ENCODE measurements at places on chromosomes 5 and 9.

GRCh38 chr5:73488806-73489205 lies 9.4 kb upstream of the BTF3 start:
- no peak for DNase-seq

DNA sequence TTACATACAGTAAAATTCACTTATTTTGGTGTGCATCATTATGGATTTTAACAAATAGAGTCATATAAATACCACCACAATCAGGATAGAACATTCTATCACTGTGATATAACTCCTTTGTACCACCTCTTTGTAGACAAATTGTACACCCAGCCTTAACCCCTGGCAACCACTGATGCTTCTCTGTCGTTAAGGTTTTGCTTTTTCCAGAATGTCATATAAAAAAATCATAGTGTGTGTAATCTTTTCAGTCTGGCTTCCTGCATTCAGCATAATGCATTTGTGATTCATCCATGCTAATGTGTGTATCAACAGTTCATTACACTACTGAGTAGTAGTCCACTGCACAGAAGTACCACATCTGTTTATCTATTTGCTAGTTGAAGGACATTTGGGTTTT lies 81.2 kb downstream of the ARSB start:
- DNase-seq = no peak

DNA sequence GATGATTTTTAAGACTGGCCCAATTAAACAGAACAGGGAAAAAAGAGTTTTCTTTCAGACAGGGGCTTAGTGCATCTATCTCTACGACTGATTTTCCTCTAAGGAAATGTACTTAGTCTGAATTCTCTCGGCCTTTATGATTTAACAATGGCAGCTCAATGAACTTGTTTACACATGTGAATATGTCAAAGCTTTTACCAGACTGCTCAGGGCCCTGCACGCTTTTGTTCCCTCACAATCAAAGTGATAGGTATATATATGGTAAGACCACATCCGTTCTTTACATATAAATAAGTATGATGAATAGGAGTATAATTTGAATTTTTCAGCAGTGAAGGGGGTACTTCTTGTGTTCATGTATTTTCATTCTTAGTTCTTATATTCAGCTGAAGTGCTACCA lies 27.6 kb downstream of the LEAP2 start:
- DNase-seq = no peak

- DNase-seq = no peak
Observed at GRCh38 chr5:56337715-56338319, 104.7 kb upstream of the ANKRD55 start.

GRCh38 chr5:14216902-14217301 lies 73.8 kb downstream of the TRIO start:
- DNase-seq = no peak

DNA sequence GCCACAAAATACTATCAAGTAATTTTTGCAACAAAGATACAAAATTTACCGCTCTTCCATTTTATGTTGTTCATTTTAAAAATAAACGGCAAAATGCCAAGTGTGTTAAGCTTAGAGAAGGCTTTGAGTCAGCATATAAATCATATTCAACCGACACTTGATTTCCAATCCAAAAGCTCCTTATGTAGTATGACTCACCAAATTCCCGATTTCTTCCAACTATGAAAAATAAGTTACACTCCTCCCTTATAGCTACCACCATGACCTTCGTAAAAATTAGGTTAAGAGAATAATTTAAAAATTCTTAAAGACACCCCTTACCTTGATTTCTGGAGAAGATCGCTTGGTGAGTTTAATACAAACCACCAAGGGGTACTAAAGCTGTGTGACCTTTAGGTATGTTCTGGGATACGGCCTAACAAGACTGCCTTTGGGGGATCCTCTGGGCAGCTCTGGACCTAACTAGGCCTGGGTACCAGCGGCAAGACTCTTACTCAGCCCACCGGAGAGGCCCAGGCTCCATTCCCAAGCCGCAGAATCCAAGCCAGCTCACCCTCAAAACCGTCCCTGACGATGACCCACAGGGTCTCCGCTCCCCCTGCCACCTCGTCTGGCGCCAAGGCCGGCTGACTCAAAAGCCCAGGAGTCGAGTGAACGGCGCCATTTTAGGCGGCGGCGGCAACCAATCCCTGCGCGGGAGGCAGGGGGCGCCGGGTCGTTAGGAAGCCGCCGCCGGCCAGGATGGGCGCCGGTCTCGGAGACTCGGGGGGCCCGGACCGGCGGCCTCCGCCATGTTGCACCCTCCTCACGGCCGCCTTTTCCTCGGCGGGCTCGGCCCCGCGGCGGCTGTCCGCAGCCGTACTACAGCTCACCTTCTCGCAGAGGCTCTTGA lies 739 bp downstream of the PPP2CA start:
- DNase-seq = peak; percentile 17

GRCh38 chr5:130964231-130965202 lies 200.5 kb downstream of the HINT1 start:
- DNase-seq = no peak

- no peak for DNase-seq
Observed at GRCh38 chr9:36486329-36486932, 86.3 kb upstream of the MELK start.

DNA sequence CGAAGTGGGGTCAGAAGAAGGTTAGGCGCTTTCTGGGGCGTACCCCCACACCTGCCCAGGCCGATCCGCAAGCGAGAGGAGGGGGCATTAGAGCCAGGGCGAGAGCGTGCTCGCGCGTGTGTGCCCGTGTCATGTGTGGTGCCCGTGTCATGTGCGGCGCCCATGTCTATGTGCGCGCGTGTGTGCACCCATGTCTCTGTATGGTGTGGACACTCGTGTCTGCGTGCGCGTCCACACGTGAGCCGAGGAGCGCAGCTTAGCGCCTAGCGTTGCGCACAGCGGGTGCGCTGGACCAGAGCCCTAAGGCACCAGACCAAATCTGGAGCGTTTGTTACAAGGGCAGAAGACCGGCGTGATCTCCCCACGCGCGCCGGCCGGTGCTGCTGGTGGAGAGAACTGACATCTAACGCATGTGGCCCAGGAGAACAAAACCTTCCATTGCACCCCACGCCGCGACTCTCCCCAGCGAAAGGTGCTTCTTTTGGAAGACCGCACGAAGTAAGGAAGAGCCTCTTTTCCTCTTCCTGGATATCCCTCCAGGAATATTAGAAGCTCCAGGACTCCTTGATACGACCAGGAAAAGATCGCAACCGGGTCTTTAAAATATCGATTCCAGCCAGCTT lies 644 bp downstream of the NIM1K start:
- DNase-seq = no peak

DNA sequence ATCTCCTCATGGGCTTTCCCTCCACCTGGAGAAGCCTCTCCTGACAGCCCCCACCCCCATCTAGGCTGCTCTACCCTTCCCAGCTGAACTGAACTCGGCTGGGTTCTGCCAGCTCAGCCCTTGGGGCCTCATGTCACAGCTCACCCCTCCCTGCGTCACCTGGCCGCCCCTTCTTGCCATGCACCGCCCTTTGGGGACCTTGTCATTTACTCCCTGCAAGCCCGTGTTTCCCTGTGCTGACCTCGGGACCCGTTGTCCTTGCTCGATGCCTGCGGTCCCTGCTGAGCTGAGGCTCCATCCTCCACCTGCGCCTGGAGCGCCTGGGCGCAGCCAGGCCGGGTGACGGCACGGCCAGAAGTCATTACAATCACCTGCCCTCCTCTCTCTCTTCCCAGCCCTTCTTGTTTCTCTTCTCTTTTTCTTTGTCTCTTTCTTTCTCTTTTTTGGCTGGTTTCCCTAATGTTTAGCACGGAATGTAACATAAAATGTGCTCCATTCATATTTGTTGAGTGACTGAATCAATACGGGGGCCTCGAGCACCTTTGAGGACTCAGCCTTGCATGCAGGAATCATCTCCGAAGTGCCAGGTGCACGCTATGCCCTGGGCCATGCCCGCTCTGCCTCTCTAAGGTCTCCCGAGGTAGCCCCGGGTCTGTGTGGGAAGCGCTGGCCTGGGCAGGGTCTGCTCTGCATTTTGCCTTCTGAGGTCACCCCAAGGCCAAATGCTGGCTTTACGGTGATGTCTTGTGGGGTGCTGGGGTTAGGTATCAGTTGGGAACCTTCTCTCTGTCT lies 48.1 kb upstream of the COL5A1 start:
- DNase-seq = no peak

DNA sequence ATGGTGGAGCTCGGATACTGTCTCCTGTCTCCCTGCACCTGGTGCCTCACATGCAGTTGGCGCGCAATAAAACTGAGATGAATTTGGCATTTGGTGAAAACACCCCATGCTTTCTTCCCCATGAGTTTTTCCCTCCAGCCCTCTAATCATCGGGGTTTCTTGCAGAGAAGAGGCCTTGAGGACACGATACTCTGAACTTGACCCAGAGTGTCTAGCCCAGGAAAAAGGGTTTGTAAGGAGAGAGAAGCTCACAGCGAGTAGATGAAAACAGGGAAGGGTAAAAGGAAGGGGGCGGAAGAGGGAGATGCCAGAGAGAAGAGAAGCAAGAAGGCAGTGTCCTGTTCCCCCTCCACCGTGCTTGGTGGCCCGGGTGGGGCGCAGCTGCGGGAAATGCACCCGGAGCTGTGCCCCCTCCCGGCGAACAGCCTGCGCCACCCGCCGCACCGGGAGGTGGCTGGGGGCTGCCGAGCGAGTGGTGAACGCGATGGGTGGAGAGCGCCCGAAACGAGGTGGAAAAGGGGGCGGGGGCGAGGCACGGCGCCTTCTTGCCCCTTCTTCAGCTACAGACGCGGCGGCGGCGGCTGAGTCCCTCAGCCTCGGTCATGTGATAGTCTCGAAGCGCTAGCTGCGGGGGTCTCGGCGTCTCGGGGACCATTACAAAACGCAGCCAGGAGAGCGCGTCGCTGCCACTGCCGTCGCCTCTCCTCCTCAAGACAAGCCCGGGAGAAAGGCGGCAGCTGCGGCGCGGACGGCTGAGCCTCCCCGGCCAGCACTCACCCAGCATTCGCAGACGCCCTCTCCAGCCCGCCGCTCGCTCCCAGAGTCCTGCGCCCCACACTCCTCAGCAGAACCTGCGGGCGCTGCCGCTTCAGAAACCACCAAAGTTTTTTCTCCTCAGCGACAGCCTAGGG lies 1.1 kb upstream of the FOXB2 start:
- no peak for DNase-seq

DNA sequence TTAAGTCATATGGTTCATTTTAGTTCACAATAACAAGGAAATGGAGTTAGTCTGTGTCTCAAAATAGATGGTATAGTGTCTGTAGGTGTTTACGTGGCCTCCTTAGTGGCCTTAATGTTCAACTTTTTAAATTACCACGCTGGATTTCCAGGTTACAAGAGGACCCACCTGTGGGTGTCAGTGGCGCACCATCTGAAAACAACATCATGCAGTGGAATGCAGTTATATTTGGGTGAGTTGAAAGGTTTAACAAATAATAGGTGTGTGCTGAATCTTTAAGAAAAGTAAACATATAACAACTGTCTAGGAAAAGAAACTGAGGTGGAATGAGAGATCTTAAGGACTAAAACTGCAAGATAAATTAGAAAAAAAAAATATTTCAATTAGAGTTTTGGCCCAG lies 2.9 kb downstream of the UBE2B start:
- no peak for DNase-seq

GRCh38 chr5:91245074-91245452 lies 138.1 kb downstream of the ARRDC3 start:
- DNase-seq = no peak

GRCh38 chr5:65041296-65042158 lies 272.8 kb downstream of the CWC27 start:
- DNase-seq = no peak

DNA sequence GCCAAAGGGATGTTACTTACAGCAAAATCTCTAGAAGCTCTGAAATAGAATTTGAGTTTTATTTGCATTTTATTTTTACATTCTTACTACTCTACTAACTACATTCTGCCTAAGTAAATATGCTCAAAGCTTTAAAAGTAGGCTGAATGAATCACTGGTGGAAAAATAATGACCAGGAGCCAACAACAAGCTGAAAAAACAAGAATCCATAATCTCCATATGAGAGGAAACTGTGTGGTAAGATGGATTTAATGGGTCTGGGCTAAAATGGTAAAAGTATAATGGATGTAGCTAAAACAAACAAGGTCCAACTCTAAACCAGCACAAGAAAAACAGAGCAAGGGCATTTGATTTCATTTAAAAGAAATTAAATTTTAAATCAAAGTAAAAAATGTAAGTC lies 525.8 kb upstream of the FTMT start:
- DNase-seq = no peak

GRCh38 chr5:68423154-68423811 lies 207.7 kb downstream of the PIK3R1 start:
- no peak for DNase-seq

DNA sequence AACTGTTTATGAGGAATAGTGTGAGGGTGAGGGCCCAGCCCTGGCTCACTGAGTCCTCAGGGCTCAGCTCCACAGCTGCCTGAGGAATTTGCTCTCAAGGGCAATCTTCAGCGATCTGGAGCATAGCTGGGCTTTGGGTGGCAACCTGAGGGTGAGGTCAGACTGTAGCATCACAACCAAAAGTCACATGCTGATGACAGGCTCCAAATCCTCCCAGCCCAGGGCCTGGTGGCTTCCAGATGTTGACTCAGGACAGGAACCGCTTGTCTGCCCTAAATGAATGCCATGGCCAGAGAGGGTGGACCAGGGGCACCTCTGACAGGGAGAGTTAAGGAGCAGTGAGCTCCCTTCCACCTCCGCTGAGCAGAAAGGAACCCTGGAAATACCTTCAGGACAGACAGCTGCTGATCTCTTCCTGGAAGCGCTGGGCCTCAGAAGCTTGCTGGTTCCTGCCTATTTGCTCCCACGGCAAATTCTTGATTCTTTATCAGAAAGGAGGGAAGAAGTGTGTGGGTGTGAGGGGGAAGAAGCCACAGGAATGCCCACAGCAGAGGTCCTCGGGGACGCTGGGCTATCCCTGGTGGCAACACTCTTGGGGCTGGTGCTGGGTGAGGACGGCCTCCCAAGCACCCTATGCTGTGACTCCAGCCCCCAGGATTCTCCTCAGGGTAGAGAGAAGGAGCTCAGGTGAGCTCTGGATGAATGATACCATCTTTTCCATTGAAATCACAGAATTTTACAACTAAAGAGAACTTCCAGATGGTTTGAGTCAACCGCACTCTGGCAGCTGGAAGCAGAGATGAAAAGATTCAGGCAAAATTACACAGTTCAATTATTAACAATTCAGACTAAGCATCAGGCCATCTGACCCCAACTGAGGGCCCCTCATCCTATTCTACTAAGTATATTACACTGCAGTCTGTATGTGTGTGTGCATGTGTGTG lies 13.8 kb upstream of the CTSL start:
- DNase-seq = no peak

- no peak for DNase-seq
Observed at GRCh38 chr5:135195270-135195608, 161.2 kb upstream of the PITX1 start.

DNA sequence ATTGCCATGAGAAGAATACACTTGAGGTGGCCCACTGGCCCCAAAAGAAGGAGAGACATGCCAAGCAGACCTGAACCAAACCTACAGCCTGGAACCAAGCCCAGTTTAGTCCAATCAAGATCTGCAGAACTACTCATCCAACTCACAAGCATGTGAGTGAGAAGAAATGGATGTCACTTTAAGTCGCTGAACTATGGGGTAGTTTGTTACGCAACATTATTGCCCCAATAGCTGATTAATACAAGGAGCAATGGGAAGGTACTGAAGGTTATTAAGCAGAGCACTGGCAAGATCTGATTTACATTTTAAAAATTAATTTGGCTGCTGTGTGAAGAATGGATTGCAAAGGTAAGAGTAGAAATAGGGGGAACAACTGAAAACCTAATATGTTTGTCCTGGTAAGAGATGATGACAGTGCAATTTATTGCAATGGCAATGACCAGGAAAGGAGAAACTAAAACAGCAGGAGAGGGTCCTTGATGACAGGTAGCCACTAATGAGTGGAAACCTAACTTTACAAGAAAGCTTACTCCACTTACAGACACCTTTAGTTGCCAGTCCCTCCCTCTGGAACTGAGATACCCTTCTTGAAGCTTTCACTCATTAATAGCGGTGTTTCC lies 132.9 kb upstream of the GRIA1 start:
- no peak for DNase-seq

Measured in stimulated activated CD8-positive, alpha-beta memory T cell treated with anti-CD3 and anti-CD28 coated beads, Interleukin-4, amount 100 ng/mL, for 1 hour (primary cell).